ENCODE measurements at places on chromosomes 7 and 10. TPM values are rescaled to one million over a fixed set of nuclear protein-coding genes. Genes with fewer than 3 reads are reported as not detected.
A peak's percentile ranks its signal among the peaks of the same experiment; 100 is the strongest.

The APBB1IP gene
- 0.94 TPM for total RNA-seq

The GPR22 gene
- total RNA-seq = 226 TPM

The ANKRD7 gene
- total RNA-seq = 5.9 TPM

The NOLC1 gene
- 32.4 TPM for total RNA-seq

The PKD1L1 gene
- total RNA-seq = 0.62 TPM

- DNase-seq = peak; percentile 26
Measured at GRCh38 chr7:34133983-34134782, 228.8 kb downstream of the BMPER start.

DNA sequence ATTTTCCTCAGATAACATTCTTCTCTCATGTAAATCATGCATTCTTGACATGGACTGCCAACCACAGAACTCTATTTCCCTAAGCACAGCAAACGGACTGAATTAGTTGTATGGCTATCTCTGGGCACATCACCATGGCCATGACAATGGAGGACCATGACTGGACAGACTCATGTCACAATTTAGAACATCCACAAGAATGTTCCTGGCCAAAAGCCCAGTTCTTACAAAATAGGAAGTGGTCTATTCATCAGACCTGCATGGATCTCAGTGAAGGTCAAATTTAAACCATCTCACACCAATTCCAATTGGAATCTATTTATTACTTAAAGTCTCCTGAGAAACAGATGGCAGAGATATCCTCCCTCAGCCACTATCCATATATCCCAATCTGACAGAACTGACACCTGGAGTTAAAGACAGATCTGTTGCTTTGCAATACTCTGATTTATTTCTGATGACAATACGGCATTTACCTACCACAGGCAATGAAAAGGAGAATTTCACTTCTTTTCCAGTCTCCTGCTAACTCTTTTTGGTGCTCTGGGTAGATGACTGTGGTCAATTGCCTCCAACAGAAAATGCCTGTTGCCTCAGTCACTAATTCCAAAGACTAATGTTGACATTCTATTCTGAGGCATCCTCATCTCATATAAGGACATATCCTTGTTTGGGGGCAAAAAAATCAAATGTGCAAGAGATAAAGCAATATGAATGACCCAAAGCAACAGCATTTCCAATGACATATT is 254.8 kb downstream of the HTR7 start:
- DNase-seq = no peak

- no peak for DNase-seq
Measured at GRCh38 chr7:17444673-17445072, 146.2 kb downstream of the AHR start.

- no peak for DNase-seq
Measured at GRCh38 chr10:96673318-96674099, 46.8 kb downstream of the PIK3AP1 start.

DNA sequence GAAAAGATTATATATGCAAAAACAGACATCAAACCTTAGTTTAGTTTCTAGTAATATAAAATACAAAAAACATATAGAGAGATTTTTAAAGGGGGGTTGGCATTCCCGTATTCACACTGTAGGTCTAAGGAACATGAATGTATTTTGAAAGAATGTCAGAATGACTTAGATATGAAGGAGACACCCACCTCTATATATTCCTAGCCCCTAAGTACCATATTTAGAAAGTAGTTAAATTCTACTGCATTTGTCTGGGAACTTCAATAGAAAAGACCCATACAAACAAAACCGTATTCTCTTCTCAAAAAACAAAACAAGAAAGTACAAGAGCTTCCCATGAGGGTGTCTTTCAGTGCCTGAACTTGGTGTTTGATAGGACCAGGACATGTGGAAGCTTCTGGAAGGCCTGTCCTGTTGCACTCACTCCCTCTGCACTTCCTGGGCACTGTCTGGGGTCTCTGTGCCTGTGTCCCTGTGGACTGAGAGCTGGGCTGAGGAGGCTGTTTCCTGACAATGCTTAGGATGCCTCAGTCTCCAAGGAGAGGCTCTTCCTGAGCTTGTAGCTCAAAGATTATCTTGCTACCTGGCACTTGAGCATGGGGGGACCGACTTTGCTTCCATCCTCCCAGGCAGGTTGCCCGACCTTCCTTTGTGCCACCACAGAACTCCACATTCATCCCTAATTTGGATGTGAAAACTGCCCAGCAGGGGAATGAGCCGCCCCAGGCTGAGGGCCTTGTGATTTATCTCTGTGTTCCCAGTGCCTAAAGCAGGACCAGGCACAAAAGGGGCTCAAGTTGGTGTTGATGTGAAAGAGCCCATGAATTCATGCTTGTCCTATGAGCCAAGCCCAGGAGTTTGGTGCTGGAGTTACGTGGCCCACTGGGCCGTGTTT is 44.4 kb upstream of the KLF6 start:
- DNase-seq = no peak

DNA sequence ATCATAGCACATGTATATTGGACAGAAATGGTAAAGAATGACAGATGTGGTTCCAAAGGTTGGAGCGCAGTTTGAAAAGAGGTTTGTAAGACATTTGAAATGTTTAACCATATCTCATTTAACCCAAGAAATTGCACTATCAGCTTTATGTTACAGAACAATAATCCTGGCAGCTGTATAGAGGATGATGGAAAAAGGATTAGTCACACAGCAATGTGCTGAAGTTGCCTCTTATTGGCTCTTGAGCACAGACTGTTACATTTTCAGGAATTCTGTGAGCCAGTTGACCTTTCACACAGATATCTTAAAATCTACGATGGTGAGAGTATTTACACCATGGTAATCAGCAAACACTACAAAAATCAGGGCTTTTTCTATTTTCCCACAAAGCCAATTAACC is 3.9 kb downstream of the COG5 start:
- no peak for DNase-seq

- no peak for DNase-seq
Measured at GRCh38 chr7:41641665-41642014, 61.2 kb downstream of the INHBA start.

DNA sequence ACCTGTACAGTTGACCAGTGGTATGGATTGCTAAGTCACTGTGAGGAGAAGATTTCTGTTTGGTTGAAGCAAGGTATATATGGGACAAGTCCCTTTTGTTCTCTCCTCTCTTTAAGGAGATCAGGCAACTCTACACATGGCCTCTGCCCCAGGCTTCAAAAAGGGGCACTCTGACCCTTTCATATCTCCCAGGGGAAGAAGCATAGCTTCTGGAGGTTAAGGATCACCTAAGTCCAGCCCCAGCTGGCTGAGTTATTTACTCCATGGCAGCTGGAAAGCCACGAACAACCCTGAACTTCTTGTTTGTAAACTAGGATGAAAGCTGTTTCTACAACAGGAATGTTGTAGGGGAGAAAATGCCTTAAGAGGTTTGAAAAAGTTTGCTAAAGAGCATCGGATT is 129.2 kb upstream of the FEZF1 start:
- no peak for DNase-seq

DNA sequence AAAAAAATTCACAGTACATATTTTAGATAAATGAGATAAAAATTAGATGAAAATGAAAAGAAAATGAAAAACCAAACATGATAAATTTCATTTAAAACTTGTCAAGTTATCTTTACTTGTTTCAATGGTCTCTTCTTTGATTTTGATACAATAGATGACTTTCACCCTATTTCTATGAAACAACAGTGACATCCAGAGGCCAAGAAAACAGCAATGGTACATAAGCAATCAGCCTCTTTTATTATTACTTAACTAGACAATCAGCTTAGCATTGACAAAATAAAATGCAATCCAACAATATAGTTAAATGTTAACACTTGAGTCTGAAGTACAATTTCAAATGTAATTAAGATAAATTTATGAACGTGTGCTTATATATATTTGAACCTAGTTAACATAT is 74.8 kb upstream of the GPR37 start:
- no peak for DNase-seq

DNA sequence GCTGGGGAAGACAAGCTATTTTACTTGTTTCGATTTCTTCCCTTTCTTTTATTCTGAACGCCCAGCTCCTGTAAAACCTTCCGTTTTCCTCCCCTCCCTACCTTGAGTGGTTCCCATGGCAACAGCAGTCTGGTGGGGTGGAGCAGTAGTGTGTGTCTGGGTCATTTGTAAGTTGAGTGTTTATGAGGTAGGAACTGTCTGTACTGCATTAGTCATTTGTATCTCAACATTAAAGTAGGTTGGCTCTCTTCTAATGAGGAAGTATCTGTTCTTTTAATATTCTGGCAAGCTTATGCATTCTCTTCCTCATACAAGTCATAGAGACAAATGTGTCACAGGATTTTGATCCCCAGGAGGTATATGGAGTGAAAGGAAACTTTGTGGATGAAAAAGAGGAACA is 85.3 kb upstream of the CCDC6 start:
- DNase-seq = no peak

All from occipital lobe (tissue), 3 donors.